ENCODE measurements at places on chromosomes 2 and 18.

GRCh38 chr18:8835521-8835953 is 130.2 kb downstream of the MTCL1 start:
- no peak for DNase-seq

DNA sequence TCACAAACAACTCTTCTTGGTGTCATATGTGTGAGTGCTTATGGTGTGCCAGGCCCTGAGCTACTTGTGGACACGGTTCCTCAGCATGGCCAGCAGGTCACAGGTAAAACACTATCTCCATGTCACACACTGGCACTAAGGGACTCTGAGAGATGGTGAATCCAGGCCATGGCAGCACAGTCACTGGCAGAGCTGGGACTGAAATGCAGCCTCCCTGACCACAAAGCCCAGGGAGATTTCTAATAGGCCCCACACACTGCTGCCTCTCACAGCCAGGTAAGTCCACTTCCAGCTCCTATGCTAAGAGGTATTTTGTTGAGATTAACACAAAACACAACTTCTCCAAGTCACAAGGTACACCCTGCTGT is 92.0 kb downstream of the ACTR2 start:
- DNase-seq, result no peak

DNA sequence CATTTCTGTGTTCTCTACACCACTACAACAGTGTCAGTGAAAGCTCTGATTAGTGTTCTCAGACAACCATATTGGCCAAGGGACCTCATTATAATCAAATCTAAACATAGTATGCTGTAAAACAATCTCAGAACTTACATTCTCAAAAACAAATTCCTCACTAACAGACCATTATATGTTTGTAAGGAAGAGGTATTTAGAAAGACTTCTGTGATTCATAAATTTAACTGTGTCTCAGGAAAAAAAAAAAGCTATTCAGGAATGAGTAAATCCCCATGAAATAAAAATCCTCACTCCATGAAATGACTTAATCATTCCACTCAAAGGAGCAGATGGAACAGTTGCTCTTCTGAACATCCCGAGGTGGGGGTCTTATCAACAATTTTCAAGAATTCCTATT is 413.0 kb downstream of the CDH2 start:
- DNase-seq, result no peak

- no peak for DNase-seq
These were observed 740.5 kb downstream of the GALR1 start for GRCh38 chr18:77990131-77990530.

DNA sequence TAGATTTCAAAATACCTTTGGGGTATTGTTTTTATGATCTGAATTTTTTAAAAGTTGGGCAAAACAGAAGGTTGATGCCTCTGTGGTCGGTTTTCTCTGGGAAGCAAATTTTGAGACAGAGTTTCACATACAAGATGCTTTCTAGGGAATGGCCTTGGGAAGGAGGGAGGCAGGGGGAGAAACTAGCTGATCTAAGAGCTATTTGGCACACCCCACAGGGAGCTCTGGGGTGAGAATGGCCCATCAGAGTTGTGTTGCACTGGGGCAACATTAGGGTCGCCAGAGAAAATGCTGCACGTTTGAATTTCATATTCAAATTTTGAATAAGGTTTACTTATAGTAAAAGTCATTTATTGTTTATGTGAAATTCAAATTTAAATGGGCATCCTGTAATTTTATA is 11.9 kb upstream of the ADAM23 start:
- DNase-seq, result no peak

- DNase-seq, result no peak
These were observed 14.0 kb downstream of the STRADB start for GRCh38 chr2:201465524-201465971.
